ENCODE measurements at places on chromosomes 6 and 20.

DNA sequence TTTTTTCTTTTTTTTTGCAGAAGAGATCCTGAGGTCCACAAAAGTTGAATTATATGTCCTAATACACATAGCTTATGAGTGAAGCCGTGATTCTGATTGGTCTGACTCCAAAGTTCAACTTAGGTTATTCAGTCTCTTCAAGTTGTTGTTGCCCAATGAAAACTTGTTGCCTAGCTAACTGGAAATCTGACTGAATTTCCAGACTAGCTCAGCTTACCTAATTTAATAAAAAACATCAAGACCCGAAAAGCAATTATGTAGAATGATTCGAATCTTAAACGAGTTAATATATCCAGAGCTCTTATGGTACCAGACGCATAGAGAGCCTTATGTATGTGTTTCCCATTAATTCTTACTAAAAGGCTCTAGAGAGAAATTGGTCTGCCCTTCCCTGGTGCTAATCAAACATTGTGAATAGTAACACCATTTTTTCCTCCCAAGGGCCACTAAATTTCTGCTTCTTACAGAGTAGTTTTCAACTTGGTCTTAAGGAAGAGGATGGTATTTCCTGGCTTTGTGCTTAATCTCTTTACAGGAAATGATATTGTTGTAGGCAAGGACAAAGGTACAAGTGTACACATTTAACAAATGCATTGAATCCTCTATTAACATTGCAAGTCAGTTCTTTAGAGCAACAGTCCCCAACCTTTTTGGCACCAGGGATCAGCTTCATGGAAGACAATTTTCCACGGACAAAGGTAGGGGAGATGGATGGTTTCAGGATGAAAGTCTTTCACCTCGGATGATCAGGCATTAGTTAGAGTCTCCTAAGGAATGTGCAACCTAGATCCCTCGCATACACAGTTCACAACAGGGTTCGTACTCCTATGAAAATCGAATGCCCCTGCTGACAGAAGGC, 107.9 kb downstream of the TSHZ2 start:
- no peak for DNase-seq

DNA sequence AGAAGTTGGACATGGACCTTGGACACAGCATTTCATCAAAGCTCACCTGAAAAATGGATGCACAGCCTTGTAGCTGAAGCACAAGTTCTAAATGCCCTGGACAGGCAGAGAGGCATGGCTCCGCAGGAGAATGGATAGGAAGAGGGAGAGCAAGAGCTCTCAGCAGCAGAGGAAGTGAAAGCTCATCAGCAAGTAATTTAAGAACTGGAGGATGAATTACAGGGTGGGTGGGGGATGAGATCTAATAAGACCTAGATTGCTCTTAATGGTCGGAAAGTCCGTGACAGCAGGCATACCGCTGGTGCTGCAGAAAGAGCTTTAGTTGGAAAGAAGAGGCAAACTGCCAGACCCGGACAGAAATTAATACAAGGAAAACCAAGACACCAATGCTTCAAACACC, 37.3 kb upstream of the SAYSD1 start:
- no peak for DNase-seq

DNA sequence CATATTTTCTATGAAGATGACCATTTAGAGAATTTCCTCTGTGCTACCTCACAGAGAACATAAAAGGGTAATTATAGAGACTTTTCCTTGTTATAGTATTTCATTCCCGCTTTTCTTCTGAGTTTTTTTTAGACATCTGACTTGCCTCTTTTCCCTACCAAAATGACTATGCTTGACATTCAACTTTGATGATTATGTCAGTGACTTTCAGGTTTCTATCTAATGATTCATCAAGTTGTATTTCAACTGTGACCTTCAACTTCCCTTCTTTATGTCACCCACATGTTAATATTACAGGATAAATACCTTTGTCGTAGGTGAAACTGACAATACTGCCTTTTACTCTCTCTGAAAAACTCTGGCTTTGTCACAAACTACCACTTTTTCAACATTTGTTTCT, 95.3 kb downstream of the MLIP start:
- no peak for DNase-seq

GRCh38 chr6:102520966-102521365, 1127.5 kb downstream of the GRIK2 start:
- no peak for DNase-seq

DNA sequence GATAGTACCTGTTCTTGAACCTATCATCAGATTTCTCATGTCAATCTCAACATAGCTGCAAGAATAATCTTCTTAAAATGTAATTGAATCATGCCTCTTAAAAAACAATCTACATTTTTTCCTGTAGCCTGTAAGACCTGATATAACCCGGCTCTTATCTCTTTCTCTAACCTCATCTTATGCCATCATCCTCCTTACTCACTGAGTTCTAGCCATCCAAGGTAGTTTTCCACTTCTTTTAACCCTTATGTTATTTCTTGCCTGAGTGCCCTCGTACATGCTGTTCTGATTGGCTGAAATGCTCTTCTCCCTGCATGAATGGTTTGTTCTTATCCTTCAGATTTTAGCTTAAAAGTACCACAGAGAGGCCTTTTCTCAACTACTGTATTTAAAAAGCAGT, 16.4 kb downstream of the SLC17A5 start:
- no peak for DNase-seq

GRCh38 chr20:36099106-36099505, 55.4 kb upstream of the EPB41L1 start:
- no peak for DNase-seq

DNA sequence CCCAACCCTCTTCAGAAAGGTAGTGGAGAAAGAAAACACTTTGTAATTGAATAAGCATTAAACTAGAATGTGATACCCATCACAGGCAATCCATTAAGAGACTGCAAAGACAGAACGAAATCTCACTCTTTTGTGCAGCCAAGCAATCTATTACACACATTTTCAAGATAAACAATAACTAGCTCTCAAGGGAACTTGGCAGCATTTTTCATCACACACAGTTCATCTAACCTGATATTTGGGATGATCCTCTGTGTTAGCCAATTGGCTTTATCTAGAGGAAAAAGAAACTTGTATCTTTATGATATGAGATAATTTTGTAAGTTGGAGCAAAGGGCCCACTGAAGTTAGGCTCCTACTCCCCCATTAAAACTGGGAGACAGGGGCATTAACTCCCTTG, 1.5 kb upstream of the GZF1 start:
- no peak for DNase-seq

- no peak for DNase-seq
Observed at GRCh38 chr6:156809034-156809433, 31.9 kb downstream of the ARID1B start.

DNA sequence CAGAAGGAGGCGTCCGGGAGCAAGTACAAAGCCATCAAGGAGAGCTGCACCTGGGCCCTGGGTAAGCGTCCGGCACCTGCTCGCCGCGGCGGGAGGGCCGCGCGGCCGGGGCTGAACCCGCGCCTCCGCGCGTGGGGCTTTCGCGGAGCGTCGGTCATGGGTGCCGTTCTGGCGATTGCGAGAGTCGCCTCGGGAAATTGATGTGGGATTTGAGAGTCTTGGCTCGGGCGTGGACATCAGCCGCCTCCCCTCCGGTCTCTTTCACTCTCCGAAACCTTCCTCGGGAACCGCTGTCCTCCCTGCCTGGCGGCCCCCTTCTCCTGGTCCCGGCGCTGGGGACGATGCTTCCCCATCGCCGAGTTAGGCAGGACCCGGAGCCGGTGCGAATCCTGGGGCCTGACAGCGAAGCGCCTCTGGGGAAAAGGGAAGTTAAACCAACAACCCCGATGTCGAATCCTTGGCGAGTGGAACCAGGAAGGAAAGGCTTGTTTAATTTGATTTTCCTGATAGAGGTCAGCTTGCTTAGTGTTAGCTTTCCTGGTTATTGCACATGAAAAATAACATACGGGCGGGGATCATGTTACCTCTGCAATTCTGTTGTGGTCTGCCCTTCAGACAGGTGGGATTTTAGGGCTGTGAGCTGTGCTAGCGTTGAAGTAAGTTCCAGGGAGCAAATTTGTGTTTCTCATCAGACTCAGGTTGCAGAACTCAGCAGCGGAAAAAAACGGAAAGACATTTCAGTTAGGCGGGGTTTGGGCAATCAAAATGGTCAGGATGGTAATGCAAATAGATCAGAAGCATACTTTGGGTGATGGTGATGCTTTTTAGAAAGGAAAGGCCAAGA, 594 bp downstream of the ARFGEF3 start:
- no peak for DNase-seq

DNA sequence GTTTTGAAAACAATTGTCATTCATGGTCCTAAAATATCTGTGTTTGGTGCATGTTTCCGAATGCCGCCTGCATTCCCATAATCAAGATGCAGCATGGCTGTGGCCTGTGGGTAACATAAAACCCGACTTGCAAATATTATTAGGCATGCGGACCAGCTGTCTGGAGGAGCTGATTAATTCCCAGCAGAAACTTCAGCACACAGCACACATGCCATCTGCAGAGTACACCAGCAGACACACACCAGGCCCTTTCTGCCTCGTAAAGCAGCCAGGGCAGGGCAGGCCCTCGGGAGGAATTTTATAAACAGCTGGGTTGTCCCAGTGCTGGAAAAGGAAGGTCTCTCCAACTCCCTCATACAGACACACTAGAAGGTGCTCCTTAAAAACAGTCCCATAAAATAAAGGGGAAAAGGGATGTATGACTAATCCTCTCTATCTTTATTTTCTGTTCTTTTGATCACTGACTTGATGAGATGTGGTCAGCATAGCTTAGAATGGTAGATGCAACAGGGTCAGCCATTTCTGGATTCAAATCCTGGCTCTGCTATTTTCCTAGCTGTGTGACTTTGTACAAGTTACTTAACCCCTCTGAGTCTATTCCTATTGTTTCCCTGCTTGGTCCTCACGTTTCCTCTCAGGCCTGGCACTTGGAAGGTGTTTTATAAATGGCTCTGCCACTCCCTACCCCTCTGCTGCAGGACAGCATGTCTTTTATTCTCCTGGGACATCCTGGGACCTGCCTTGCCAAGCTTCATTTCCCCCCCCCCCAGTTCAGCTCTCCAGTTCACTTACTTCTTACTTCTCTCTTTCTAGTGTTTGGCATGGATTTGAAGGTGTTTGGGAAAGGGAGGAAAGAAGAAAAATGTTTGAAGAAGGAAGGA, 85.9 kb upstream of the TRAF3IP2 start:
- no peak for DNase-seq

DNA sequence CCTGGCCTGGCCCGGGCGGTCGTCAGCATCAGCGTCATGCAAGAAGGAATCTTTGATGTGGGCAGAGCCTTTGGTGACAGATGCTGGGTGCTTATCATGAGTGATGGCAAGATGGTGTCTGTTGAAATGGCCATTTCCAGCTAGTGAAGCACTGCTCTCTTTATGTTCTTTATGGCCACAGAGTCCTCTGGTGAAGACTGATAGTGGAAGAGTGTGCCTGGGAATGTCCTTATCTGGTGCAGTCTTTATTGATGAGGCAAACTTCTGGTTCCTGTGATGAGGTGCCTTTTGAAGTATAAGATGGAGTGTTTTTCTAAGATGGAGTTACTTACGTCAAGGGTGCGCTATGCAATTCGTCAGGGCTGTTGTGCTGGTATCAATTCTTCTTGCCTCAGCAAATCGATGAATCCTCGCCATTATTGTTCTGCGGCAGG, 22.6 kb upstream of the CCR6 start:
- no peak for DNase-seq

- DNase-seq = no peak
Observed at GRCh38 chr20:32208499-32209154, 947 bp downstream of the POFUT1 start.

DNA sequence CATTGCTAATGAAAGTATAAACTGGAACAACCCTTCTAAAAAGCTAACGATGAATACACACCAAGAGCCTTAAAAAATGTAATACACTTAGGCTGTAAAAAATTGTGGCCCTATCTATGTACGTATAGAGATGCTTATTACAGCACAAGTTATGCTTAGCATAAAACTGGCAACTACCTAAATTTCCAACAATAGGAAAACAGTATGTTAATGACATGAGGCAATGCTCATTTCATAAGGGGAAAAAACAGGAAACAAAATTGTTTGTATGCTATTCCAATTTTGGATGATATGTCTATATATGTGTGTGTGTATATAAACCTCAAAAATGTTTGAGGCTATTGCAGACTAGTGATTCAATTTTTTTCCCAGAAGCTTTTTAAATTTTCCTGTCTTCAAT, 82.5 kb downstream of the DTNBP1 start:
- no peak for DNase-seq

DNA sequence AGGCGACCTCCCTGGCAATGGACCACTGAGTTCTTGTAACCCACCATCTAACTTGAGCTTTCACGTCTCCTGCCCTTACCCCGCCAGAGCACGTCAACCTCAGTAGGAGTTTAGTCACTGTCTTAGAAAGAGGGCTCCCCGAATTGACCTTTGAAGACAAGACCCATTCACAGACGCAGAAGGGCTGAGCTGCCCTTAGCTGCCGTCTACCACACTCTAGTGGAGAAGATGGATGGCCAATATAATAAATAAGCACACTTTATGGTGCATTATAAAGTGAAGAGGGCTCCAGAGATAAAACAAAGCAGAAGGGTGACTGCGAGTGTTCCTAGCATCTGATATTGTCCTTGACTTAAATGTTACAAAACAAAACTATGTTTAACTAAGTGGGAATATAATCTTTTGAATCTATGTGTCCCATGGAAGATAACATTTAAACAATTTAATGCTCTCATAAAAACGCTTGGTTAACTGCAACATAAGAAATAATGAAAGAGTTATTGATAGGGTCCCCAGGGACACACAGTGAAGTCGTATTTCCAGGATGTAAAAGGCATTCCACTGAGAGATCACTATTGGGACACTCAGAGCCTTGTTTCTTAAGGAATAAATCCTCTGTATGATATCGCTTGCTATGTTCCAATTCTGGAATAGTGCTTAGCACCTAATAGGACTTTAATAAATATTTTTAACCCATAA, 261.1 kb downstream of the THBS2 start:
- no peak for DNase-seq

DNA sequence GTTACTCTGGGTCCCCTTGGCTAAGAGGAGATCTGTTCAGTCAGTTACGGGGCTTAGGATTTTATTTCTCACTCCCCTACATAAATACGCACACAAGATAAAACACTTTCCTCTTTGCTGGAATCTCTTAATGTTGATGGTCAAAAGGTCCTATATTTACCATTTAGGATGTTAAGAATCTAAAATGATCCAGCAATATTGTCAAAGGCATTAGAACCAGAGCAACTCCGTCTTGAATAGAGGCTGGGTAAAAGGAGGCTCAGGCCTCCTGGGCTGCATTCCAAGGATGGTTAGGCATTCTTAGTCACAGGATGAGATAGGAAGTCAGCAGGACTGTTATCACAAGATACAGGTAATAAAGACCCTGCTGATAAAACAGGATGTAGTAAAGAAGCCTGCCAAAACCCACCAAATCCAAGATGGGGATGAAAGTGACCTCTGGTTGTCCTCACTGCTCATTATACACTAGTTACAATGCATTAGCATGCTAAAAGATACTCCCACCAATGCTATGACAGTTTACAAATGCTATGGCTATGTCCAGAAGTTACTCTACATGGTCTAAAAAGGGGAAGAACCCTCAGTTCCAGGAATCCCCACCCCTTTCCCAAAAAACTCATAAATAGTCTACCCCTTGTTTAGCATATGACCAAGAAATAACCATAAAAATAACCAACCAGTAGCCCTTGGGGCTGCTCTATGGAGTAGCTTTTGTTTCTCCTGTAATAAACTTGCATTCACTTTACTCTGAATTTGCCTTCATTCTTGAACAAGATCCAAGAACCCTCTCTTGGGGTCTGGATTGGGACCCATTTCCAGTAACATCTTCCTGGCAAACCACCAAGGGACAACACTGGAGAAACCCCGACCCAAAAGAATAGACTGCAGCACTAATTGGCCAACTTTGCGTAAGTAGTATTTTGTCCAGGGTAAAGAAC, 107.5 kb downstream of the DTNBP1 start:
- DNase-seq = no peak

GRCh38 chr20:2606507-2607006, 45.9 kb upstream of the NOP56 start:
- no peak for DNase-seq

Measured in activated T-cell treated with anti-CD3 and anti-CD28 coated beads, Interleukin-2, amount 50 U/mL, for 48 hours (primary cell).